ENCODE measurements at places on chromosomes 12 and 14. TPM values are rescaled to one million over a fixed set of nuclear protein-coding genes. Genes with fewer than 3 reads are reported as not detected.

The KRT8 gene
- 9.6 TPM for total RNA-seq

The TMEM233 gene
- 0.62 TPM for total RNA-seq

The FBRSL1 gene
- total RNA-seq: 11.2 TPM

The SPIC gene
- total RNA-seq: not detected

The SLC6A12 gene
- not detected for total RNA-seq

The CAPZA3 gene
- not detected for total RNA-seq

The TCL1A gene
- total RNA-seq: not detected

The SPTB gene
- total RNA-seq: not detected

The AVPR1A gene
- total RNA-seq: not detected

The TROAP gene
- total RNA-seq: 6.7 TPM

The TAS2R30 gene
- total RNA-seq: 0.59 TPM

The FOXG1 gene
- total RNA-seq: 0.05 TPM

The FAM90A1 gene
- total RNA-seq: 0.25 TPM

The ATG14 gene
- total RNA-seq: 9.7 TPM
